Activated T-helper 1 cell treated with anti-CD3 and anti-CD28 coated beads, Interleukin-12 subunit alpha, Interleukin-12 subunit beta, Interleukin-2, Interleukin-4 antibody, amounts not matched to agents 30 ng/mL and 10 ng/mL and 1 ng/mL, durations not matched to agents 14 hours and 24 hours and 36 hours (primary cell): ENCODE measurements at places on chromosomes 1 and 21.
A peak's percentile ranks its signal among the peaks of the same experiment; 100 is the strongest.

- DNase-seq, result no peak
- H3K27ac ChIP-seq, result no peak overlapping the region
- H3K4me3 ChIP-seq, result no peak overlapping the region
- H3K4me1 ChIP-seq, result peaks cover 6% of the 10 kb centered on the region
- H3K36me3 ChIP-seq, result peaks cover 2% of the 10 kb centered on the region
Measured at GRCh38 chr1:10245674-10246073, 35.3 kb downstream of the KIF1B start.

DNA sequence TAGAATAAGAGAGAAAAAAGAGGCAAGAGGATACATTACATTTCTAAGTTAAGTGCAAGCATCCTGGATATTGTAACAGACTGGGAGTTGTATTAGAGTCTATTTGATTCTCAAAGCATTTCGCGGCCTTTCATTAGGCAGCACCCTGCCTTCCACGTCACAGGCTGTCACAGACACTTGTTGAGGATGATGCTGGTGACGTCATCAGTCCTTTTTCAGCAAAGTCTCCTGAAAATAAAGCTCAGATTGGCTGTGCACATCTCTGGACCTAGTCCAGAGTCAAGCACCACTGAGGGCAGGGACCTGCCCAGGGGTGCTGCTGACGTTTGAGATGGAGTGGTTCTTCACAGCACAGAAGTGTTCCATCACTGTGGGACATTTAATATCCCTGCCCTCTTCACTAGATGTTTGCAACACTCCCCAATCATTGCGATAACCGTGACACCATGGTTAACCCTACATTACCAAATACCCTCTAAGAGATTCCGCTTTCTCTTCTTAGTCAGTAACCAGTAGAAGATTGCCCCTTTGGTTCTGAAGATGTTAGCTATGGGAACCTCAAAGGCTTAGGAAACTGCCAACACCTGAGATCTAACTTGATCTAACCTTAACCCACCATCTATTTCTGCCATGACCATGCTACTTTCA lies 72.7 kb upstream of the F3 start:
- no peak overlapping the region for H3K4me3 ChIP-seq
- H3K27ac ChIP-seq, result no peak overlapping the region
- peaks cover 2% of the 10 kb centered on the region for H3K27me3 ChIP-seq
- no peak for DNase-seq

DNA sequence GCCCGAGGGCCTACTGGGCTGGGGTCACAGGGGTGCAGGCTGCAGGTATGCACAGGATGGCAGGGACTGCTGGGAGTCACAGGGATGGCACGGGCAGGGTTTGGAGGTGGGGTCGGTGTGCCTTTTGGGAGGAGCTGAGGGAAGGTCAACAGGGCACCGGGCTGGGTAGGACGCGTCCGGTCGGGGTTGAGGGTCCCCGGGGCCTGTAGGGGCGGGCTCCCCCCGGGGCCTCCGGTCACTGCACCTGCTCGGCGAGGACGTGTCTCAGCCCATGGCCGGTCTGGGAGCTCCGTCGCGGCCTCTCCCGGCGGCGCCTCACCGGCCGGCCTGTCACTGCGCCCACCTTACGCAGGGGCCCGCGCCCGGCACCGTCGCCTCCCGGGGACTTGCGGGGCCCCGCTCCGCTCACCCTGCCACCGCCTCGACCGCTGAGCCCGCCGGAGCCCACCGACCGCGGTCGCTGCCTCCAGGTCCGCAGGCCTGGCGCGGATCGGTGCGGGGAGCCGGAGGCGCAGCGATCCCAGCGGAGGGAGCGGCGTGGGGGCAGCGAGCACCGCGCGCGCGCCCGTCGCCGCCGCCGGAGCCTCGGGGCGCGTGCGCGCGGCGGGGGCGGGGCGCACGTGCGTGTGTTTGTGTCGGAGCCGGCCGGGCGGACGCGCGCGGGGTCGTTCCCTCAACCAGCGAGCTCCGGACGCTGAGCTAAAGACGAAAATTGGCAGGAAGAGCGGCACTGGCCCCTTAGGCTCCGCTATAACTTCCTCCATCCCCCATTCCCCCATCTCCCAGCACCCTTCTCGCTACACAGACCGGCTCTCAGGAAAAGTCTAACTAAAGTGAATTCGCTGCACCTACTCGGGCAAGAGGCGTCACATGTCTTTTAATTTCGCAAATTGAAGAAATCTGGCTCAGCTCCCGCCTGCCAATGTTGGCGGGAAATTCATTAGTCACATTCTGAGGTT lies at the start of gene AMIGO1:
Gene AMIGO1 (minus strand): TSS at position 552 of the 959 bp plus-strand sequence. CDS start 815 bp downstream, outside the sequence.
- peak; percentile 25 for DNase-seq
- peaks cover 23% of the 10 kb centered on the region for H3K4me1 ChIP-seq
- H3K36me3 ChIP-seq, result peaks cover 12% of the 10 kb centered on the region
- peaks cover 51% of the 10 kb centered on the region for H3K27me3 ChIP-seq
- H3K27ac ChIP-seq, result peak within 1 kb of the TSS; percentile 49

- H3K4me3 ChIP-seq, result no peak overlapping the region
- H3K4me1 ChIP-seq, result no peaks in the 10 kb centered on the region
- no peak for DNase-seq
- no peaks in the 10 kb centered on the region for H3K36me3 ChIP-seq
- no peaks in the 10 kb centered on the region for H3K27me3 ChIP-seq
- no peak overlapping the region for H3K27ac ChIP-seq
Measured at GRCh38 chr1:196466654-196467053, 141.6 kb downstream of the KCNT2 start.

DNA sequence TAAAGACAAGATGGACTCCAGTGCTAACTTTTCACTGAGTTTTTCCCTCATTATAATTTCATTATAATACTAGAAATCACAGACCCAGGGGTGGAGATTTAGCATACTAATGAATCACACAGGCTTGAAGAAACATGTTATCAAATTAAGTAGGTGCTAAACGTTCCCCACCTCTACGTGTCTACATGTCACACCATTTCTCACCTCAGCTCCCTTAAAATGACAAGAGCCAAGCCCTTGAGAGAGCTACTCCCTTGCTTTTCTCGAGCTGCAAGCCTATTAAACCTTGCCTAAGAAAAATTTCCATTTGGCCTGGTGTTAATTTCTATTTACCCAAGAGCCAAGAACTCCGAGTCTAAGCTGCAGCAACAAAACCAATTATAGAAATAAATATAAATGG lies 396.3 kb upstream of the NEGR1 start:
- no peaks in the 10 kb centered on the region for H3K27me3 ChIP-seq
- no peak for DNase-seq
- H3K4me1 ChIP-seq, result no peaks in the 10 kb centered on the region

DNA sequence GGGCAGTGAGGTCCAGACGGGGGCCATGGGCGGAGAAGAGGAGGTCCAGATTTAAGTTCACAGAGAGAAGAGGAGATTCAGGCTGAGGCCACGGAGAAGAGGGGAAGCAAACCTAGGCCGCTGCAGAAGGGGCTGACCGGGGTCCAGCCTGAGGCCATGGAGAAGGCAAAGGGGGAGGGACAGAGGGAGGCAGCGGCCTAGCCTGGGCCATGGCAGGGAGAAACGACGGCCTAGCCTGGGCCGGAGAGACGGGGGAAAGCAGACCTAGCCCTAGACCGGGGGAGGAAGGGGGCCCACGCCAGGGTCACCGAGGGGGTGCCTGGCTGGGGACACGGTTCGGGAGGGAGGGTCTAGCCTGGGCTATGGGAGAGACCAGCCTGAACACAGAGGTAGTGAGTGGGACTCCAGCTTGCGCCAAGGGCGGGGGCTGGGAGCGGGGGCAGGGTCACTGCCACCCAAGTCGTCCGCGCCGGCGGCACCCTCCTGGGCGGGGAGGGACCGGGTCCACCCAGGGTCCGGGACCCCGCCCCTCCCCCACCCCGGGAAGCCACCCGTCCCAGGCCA lies 459 bp downstream of the CAPZB start:
- peak overlapping the region; percentile 84 for H3K27ac ChIP-seq
- no peak for DNase-seq
- H3K4me3 ChIP-seq, result peak overlapping the region; percentile 94
